ENCODE measurements at places on chromosomes 11 and 22.

- no peak for DNase-seq
These were observed 42.7 kb upstream of the MOB2 start for GRCh38 chr11:1529286-1529685.

DNA sequence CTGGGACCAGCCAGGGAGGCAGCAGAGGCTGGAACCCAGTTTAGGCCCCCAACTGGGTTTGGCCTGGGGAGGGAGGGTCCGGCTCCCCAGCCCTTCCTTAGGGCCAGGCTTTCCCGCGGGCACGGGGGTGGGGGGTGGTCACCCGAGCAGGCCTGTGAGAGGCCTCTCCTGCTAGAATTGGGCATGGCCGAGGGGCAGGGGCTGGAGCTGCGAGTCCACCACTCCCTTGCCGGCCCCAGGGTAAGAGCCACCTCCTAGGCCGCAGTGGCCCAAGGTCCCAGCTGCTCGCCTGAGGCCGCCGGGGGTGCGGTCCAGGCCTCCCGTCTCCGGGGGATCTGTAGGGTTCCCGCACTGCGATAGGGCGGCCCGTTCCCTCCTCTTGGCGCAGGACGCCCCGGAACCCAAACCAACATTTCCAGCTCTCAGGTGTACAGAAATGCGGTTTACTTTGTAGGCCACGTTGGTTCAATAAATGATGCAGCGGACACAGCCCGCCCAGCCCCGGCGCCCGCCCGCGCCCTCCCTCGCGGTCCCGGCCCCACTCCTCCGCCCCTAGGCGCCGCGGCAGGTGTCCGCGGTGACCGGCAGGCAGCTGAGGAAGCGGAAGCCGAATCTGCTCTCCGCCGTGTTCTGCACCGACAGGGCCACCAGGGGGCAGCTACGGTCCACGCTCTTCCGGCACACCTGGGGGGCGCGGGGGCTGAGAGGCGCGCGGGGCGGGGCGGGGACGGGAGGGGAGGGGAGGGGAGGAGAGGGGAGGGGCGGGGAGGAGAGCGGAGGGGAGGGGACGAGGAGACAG is 5.9 kb downstream of the LMNTD2 start:
- DNase-seq, result peak; percentile 36

GRCh38 chr11:17735818-17736578 is 1.4 kb downstream of the KCNC1 start:
- DNase-seq, result no peak

- no peak for DNase-seq
These were observed 20.7 kb downstream of the CHID1 start for GRCh38 chr11:889687-890475.

DNA sequence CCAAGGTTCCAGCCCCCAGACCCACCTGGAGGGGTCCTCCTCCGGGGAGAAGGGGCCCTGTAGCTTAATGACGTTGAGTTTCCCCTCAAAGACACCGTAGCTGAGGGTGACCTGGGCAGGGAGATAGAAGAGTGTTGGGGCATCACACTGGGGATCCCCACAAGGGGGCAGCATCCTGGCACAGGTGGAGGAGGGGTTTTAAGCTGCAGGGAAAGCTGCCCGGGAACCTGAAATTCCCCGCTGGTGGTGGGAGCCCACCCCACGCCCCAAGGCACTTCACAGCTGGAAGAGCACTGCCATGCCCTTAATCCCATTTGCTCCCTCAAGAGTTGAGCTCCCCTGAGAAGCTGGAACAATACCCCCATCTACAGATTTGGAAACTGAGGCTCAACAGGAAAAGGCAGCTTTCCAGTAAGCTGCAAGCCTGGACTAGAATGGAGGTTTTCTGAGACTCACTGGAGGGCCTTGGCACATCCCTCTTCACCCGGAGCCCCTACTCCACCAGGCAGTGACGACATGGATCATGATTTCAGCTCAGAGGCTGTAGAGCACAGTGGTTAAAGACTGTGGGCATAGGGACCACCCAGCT is 13.7 kb downstream of the MFNG start:
- no peak for DNase-seq

GRCh38 chr11:43941257-43941994 is 1.0 kb upstream of the C11orf96 start:
- no peak for DNase-seq

DNA sequence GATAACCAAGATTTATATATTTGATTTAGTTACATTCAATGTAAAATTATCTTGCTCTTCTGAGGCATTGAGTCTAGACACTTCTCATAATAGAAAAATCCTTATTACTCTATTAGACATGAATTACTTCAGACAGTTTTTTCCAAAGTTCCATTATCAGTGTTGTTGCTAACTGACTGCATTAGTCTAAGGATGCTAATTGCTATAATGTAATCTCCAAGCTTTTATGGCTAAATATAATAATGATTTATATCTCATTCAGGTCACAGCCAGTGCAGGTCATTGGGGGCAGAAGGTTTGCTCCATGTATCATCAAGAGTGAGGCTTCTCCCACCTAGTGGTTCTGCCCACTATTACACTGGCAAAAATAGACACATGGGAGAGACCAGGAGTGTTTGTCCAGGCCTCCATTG is 377.2 kb upstream of the DDI1 start:
- DNase-seq, result no peak

- DNase-seq, result no peak
These were observed 13.3 kb downstream of the CREB3L1 start for GRCh38 chr11:46290598-46291309.

DNA sequence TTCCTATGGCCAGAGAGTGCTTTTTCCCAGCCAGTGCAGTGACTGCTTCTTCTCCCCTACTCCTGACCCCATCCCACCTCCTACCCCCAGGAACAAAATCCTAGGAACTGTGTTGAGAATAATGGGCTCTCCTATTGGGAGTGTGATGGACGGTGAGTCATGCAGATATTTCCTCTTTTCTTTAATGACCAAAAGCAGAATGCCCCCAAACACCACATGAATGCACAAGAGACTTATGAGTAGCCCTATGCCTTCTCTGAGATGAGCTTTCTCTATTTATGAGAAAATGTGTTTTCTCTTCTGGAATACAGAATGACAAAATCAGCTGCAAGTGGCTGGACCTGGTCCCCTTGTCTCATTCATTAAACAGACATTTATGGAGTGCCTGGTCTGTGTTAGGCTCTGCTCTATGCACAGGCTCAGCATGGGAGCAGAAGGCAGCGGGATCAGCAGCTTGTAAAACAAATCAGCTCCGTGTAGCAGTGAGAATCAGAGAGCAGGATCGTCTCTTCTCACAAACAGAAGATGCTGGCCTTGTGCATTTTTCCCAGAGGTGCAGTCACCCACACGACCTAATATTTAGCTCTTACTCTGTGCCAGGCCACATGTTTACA is 47.5 kb upstream of the GALNT18 start:
- DNase-seq, result no peak

DNA sequence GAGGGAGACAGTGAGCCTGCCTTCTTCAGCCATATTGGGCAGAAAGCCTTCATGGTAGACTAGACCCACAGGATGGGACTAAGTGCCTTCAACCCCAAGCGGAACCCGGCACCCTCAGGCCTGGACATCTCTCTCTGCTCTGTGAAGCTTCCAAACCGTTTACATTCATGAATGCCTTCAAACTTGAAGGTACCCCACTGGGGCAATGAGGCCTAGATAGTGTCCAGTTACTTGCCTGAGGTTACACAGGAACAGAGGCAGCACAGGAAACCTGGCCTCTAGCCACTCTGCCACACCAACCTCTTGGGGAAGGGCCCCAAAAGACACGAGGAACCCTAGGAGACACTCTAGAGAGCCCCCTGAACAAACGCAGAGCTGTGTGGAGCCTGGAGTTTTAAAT is 14.5 kb upstream of the CYP2R1 start:
- DNase-seq, result no peak

DNA sequence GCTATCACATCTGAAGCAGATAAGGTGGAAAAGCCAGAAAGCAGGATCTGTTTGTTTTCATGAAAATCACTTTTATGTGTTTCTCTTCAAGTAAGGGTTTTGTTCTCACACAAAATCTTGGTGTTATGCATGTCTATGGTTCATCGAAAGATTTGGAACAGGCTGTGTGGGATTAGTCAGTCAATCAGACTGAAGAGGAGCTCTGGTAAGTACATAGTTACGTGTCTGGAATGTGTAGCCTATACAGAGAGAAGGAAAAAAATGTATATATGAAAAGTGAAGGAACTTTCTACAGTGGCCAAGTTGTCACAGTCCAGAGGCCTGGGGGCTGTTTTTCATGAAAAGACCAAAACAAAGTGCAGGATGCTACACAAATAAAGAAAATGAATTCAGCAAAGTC is 156.7 kb downstream of the CNTN5 start:
- DNase-seq, result no peak

DNA sequence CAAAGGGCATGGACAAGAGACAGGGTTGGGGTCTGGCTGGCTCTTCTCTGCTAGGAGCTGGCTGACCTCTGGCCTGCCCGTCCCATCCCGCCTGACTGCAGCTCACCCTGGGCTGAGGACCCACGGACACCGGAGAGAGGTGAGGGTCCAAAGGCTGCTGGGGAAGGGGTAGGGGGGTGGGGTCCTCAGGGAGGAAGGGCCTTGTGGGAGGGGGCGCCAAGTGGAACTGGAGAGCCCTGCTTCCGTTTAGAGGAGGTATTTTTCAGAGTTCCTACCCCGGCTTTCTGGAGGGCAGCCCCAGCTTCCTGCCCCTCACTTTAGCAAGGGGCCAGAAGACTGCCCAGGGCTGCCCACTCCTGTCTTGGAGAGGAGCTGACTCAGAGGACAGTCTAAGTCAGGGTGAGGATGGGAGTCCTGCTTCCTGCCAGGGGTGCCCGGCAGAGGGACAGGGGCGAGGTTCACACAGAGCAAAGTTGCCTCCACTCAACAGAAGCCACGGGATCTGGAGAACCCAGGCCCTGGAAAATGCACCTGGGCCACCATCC is 7.1 kb downstream of the LARGE2 start:
- no peak for DNase-seq

- no peak for DNase-seq
These were observed 11.6 kb upstream of the DLAT start for GRCh38 chr11:112013497-112014164.

DNA sequence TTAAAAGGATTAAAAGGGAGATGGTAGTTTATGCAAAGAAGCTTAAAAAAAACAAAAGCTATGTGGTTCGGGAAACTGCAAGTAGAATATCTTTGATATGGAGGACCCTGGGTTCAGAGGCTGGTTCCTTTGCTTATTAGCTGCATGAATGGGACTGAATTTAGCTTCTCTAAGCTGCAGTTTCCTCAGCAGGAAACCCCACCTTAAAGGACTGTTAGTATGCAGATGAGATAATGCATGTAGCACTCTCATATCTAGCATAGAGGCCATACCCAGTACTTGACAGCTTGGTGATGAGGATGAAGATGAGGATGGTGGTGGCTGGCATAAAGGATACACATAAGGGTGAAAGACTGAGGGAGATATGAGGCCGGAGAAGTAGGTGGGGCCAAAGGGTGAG is 134.6 kb downstream of the RRAS2 start:
- DNase-seq, result no peak

- DNase-seq, result no peak
These were observed 1417.4 kb downstream of the TBC1D22A start for GRCh38 chr22:48179571-48180546.

- DNase-seq, result no peak
These were observed 13.7 kb downstream of the NUP98 start for GRCh38 chr11:3783611-3784010.

DNA sequence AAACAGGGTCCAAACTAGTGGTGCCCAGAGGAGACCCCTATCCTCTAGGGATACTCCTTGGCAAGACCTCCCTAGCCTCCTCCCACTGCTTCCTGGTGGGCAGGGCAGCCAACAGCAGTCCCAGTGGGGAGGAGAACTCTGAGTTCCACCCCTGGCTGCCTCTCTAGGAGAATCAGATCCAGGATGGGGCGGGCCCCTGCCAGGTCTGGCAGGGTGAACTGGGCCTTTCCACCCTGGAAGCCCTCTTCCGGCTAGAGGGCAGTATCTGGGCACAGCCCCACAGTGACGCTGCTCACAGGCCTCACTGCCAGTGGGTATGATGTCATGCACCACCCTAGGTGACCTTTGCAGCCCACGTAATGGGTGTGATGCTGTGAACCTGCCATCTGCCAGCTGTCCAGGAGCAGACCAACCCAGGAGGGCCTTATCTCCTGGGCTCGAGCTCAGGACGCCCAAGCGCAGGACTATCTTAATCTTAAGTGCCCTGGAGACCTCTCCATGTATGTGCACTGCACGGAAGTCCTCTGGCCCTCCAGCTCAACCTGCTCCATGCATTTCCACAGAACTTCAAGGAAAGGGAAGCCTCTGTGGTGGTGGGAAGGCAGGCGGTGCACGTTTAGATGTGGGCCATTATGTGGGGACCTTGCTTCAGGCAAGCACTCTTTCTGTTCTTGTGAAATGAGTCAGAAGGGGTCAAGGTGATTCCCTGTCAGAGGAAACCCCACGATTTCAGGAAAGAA is 31.8 kb upstream of the FCHSD2 start:
- no peak for DNase-seq

DNA sequence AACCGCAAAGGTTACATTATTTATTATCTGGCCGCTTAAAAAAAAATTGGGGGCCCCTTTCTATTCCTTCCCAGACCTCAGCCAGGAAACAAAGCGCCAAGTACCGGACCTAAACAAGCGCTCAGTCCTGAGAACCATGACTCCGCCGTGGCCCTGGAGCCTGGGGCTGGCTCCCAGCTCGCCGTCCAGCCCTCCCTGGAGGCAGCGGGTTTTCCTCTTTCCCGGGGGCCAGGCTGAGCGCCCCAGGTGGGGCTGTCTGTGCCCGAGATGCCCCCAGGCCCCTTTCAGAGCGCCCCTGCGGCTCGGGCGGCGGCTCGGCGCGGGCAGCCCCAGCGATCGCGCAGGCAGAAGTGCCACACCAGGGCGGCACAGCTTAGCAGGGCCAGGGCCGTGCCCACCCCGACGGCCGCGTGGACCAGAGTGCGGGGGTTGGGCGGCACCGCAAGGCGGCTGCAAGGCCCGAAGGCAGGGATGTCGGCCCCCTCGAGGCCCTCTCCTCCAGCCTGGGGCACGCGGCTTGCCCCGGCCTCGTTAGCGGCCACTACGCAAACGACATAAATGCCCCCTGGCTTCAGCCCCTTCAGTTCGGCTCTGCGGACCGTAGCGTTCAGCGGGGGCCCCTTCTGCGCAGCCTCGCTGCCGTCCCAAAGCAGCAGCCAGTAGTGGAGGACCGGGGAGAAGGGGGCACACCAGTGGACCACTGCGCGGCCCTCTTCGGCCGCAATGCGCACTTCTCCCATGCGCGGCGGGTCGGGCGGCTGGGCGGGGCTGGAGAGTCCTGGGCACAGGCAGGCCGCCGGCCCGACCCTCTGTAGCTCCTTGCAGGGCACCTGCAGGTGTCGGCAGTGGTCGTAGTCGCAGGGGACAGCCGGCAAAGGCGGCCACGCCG is 1.6 kb downstream of the LRRN4CL start:
- DNase-seq, result no peak

- DNase-seq, result no peak
These were observed 116.2 kb upstream of the ALX4 start for GRCh38 chr11:44426119-44426518.

- no peak for DNase-seq
These were observed 141.2 kb downstream of the RBFOX2 start for GRCh38 chr22:35887296-35887875.

DNA sequence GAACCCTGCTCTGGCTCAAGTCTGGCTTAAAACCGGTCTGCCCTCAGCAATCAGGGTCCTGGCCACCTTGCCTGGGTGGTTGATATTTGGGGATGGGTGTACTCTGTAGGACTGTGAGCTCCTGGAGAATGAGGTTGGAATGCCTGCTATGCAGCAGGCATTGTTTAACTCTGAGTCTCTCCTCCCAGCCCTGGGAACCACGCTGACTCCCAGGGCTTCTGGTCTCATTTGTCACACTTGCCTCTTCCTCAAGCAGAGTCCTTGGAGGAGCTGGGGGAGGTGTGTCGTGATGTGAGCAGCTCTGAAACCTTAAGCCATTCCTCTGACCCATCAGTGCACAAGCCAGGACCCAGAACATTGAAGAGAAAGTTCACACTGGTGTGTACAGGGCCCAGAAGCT is 340.1 kb downstream of the MN1 start:
- DNase-seq, result no peak

- no peak for DNase-seq
These were observed 602 bp downstream of the NAT10 start for GRCh38 chr11:34105957-34106504.
